Cortex of kidney (tissue), 1 donor: ENCODE measurements at places on chromosomes 7 and 10.

GRCh38 chr7:3911685-3912084, 610.6 kb downstream of the SDK1 start:
- no peak for DNase-seq

DNA sequence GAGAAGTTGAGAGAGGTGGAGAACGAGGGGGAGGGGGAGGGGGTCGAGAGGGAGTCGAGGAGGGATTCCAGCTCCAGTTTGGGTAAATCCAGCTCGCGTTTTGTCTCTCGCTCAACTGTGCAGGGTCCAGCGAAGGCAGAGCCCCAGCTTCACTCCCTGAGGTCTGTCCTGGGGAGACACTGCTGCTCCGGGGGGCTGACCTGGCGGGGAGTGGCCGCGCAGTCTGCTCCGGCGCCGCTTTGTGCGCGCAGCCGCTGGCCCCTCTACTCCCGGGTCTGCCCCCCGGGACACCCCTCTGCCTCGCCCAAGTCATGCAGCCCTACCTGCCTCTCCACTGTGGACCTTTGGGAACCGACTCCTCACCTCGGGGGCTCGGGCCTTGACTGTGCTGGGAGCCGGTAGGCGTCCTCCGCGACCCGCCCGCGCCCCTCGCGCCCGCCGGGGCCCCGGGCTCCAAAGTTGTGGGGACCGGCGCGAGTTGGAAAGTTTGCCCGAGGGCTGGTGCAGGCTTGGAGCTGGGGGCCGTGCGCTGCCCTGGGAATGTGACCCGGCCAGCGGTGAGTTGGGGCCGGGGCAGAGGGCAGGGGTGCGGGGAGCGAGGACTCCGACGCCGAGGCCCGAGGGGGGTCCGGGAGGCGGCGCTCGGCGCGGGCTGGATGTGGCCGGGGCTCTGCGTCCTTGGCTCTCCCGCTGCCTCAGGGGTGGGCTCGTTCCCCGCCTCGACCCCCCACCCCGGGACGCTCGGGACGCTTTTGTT, at the start of gene TET1:
TSS of gene TET1 (plus strand) at position 152 of the 757 bp plus-strand sequence. CDS start 12,002 bp downstream, outside the sequence.
- DNase-seq, result no peak

GRCh38 chr7:31493714-31494181, 20.1 kb upstream of the ITPRID1 start:
- DNase-seq, result no peak

DNA sequence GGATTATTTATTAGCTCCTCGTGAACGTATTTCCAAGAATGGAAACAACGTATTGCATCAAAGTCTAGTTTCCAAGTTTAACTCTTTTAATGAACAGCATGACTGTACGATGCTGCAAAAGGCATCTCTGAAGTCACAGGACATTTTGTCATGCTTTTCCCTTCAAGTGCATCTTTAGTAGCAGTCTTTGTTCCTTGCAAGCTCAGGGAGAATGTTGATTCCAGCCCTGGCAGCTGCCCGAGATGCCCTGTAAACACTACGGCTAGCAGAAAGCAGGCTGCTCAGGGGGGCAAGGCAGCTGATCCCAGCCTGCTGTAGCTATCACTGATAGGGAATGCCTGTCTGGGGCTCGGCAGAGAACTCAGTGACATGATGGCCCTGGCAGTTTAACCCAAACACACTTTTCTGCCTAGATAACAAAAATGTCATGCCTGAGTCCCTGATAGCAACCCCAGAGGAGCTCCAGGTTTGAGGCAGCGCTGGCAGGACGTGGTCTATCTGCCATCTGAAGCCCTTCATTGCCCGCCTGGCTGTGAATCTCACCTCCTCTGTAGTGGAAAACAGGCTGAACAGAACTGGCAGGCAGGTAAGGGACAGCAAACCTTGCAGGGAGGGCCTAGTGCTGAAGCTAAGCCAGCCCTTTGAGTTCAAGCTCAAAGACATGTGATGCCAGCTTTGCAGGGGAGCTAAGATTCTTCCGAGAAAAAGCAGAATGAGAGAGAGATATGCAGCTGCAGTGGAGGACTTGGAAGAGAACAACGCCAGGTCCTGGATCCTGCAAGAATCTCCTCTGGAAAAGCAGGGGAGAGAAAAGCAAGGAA, 264.6 kb downstream of the SNX10 start:
- no peak for DNase-seq

- no peak for DNase-seq
Measured at GRCh38 chr10:73577788-73578187, 13.4 kb downstream of the USP54 start.
